ENCODE measurements at places on chromosomes 2 and 18. TPM values are rescaled to one million over a fixed set of nuclear protein-coding genes. Genes with fewer than 3 reads are reported as not detected.

- DNase-seq, result no peak
These were observed 4.9 kb upstream of the SLC14A1 start for GRCh38 chr18:45719106-45719505.

DNA sequence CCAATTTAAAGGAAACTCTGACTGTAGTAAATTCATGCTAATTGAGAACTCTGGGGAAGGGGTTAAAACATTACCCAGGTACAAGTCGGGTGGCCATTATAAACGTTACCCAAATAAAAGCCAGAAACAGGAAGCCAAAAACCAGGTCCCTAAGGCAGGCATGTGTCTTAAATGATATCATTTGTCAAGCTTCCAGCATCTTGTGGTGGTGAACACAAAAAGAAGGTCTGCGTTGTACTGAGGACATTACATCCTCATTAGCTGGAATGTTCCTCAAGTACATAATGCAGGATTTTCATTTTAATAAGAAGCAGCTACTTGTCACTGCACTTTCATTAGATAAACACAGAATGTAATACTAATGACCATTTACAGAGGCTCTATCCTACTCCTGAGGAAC lies 10.9 kb downstream of the PTGR3 start:
- DNase-seq, result no peak

- DNase-seq, result no peak
These were observed 12.1 kb upstream of the CXCR4 start for GRCh38 chr2:136130045-136130444.

- DNase-seq, result no peak
These were observed 398.1 kb upstream of the ATP5MC3 start for GRCh38 chr2:175579646-175580045.

Gene SPP2
- total RNA-seq, result not detected

Gene CNDP1
- not detected for total RNA-seq

Gene TEX44
- total RNA-seq, result not detected
